CD4-positive, alpha-beta T cell treated with Interleukin-1 beta for 1 hour (primary cell): ENCODE measurements at places on chromosomes 1 and 21.

- DNase-seq = no peak
These were observed 16.6 kb downstream of the PSEN2 start for GRCh38 chr1:226887006-226887405.

GRCh38 chr1:187645651-187646050 lies 816.9 kb downstream of the PLA2G4A start:
- DNase-seq = no peak

DNA sequence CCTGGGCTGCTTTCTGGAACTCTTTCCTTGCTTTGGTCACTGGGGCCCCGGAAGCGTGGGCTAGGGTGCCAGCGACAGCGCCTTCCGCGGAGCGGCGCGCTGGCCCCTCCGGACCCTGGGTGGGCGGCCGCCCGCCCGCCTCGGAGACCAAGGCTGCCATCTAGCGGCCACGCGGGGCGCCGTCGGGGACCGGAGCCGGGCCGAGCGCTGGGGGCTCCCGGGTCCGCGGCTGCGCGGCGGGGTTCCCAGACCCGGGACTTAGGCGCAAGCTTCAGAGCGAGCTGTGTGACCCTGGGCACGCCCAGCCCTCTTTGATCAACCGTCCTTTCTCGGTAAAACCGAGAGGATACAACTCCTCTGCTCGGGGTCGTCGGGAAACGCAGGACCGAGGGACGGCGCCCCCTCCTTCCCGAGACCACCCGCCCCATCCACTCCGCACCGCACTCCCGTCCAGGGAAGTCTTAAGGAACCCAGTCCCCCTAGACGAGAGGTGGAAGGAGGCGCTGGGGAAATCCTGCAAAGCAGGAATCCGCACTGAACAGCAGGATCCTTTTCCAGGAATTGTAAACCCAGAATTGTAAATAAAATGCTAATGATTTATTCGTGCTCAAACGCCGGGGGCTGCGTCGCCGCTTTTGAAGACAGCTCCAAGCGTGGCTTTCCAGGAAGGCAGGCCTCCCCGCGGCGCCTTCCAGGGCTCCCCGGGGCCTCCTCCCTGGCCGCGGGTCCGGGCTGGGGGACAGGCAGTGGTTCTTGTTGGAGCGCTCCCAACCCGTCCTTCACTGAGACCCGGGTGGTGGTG lies 41.2 kb downstream of the RRAGC start:
- peak; percentile 31 for DNase-seq

DNA sequence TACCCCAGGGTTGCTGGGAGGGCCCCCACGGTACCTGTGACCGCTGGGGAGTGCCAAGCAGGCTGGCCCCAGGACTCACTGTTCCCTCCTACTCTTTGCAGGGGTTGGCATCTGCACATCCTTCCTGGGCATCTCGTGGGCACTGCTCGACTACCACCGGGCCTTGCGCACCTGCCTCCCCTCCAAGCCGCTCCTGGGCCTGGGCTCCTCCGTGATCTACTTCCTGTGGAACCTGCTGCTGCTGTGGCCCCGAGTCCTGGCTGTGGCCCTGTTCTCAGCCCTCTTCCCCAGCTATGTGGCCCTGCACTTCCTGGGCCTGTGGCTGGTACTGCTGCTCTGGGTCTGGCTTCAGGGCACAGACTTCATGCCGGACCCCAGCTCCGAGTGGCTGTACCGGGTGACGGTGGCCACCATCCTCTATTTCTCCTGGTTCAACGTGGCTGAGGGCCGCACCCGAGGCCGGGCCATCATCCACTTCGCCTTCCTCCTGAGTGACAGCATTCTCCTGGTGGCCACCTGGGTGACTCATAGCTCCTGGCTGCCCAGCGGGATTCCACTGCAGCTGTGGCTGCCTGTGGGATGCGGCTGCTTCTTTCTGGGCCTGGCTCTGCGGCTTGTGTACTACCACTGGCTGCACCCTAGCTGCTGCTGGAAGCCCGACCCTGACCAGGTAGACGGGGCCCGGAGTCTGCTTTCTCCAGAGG lies 6.8 kb downstream of the XKR8 start:
- no peak for DNase-seq

- DNase-seq = no peak
These were observed 130.6 kb downstream of the TGFB2 start for GRCh38 chr1:218475699-218476098.

GRCh38 chr1:220990427-220991339 lies 111.4 kb downstream of the HLX start:
- no peak for DNase-seq

GRCh38 chr1:229784834-229785233 lies 158.8 kb downstream of the URB2 start:
- no peak for DNase-seq

- no peak for DNase-seq
These were observed 46.5 kb upstream of the NUF2 start for GRCh38 chr1:163275222-163275621.

DNA sequence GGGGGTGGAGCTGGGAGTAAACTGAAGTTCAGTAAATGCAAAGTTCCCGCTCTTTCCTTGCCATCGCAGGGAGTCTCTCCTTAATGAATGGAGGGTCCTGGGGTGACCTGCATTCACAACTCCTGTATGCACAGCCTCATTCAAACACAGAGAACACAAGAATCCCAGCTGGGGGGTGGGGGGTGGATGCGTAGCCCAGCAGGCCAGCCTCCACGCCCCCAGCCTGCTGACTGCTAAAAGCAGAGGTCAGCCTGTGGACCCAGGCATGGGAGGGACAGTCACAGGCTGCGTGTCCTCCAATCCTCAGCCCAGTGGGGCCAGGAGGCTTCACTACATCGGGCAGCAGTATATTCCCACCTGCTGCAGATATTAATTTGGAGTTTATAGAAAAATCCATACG lies 263.1 kb downstream of the GRIK3 start:
- no peak for DNase-seq

DNA sequence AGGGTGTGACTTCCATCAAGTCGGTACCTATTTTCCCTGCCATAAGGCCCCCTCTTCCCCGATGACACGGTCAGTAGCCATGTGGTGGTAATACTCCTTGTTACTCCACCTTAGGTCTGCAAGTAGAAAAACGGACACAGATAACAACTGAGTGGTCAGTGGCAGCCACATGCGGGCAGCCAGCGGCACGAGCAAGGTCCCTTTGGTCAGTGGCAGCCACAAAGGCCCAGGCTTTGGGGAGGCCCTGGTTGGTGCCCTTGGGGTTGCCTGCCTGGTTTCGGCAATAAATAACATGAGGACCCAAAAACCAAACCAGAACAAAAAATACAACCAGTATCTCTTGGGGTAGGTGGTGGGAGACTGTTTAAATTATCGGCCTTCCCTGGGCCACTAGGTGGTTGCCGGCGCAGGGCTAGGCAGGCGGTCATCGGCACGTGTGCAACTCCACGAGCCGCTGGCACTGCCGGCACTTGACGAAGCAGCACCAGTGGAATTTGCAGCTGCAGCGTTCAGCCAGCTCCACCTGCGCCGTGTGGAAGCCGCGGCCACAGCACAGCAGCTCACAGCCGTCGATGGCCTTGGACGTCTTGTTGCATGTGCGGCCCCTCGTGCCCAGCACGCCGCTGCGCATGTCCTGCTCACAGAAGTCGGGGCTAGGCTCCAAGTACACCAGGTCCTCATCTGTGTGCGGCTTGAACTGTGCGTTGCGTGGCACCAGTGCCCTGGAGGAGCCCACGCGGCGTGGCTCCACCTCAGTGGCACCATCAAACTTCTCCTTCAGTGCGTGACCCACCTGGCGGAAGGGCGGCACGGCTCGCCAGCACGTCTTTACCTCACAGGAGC lies 23.1 kb downstream of the WNT4 start:
- no peak for DNase-seq

- DNase-seq = no peak
These were observed 72.0 kb downstream of the BEND5 start for GRCh38 chr1:48704736-48705135.

DNA sequence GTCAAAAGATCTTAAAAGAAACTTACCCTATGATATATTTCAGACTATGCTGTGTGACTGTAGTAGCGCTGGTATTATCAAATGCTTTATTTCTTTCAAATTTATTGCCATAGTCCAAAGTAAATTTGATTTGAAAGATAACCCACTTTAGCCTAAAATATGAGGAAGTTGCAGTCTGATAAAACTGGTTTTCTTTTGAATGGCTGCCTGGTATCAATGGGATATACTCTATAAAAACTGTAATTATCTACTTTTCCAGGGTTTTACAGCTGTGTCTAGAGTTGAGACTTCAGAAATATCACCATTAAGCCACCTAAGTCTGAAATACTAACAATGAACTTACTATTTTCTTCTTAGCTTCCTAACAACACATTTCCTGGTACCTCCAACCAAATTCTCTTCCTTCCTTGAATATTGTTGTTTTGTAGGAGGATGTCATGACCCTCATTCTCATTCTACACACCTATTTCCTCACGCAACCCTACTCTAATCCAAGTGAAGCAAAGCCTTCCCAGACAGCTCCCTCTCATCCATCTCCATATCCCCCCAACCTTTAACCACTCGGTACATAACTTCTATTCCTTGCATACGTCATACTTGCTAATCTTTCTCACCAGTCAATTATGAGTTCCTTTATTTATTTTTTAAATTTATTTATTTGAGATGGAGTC lies 17.0 kb downstream of the KDM5B start:
- DNase-seq = no peak

GRCh38 chr1:41618066-41618825 lies 133.8 kb upstream of the EDN2 start:
- no peak for DNase-seq

- no peak for DNase-seq
These were observed 45.3 kb upstream of the KCNE1 start for GRCh38 chr21:34557261-34557660.

- no peak for DNase-seq
These were observed 948 bp downstream of the TXLNA start for GRCh38 chr1:32180186-32181060.

GRCh38 chr1:220726634-220727033 lies 21.5 kb upstream of the MTARC2 start:
- no peak for DNase-seq
